ENCODE measurements at places on chromosomes 1 and 21.

DNA sequence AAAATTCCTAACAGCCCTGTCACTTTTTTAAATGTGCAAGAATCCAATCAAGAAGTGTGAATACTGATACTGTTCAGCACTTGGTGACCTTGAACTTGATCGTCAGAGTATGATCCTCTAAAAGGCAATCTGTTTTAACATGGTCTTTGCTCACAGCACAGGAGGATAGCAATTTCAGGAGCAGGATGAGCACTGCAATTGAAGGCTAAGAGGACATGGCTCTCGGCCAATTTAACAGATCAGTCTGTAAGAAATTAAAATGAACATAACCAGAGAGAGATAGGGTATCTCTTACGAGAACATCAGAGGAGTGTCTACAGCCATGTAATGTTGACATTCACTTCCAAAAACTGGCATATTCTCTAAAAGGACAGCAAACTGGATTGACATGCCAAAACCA lies 243.1 kb downstream of the LTN1 start:
- no peak for DNase-seq

DNA sequence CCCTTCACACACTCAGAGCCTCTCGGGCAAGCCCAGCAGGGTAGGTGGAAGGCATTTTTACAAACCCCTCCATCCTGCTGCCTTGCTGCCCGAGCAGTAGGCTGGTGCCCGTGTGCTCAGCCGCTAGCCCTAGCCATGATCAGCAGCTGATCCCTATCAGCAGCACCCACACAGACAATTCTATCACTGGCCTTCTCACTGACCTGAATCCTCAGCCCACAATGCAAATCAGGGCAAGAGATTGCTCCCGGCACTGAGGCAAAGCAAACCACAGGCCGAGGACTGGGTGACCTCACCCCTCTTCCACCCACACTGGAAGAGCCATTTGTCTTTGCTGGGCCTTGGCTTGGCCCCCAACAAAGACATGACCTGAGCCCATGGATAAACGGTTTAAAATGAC lies 895 bp upstream of the PDZK1 start:
- no peak for DNase-seq

DNA sequence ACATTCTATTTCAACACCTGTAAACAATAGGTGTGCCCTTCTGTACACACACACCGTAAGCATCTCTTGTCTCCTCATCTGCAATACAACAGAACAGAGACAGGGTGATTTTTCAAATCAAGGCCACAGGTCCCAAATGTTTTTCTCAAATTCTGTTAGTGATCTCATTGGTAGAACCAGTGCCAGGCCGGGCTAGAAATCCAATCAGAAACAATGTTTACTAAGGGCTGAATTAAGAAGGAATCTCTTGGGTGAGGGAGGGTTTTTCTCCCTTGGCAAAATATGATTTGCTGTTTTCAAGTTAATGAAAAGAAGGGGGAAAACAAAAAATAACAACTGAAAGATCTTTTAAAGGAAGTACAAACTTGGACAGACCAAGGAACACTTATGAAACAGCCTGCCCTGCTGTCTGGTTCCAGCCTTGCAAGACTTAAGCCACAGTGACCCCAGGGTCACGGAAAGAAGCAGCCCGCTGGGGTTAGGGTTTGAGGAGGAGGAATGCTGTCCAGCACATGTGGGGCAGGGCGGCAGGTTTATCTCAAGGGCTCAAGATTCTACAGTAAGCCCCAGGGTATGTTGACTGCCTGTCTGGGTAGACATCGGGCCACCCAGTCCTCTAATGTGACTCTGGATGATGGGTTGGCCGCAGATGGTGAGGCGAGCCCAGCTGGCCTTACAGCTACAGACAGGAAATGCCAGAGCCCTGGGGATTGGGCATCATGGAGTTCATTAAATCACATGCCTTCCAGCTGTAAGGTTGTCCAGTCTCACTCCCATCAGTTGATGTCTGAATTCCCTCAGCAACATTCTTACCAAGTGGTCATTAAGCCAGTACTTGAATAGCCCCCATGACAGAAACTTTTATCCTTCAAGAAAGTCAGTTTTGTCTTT lies 73.3 kb upstream of the SLC44A3 start:
- no peak for DNase-seq

- DNase-seq, result no peak
These were observed 39.5 kb upstream of the NFASC start for GRCh38 chr1:204831186-204831585.

GRCh38 chr1:23868557-23869016 lies 497 bp upstream of the FUCA1 start:
- no peak for DNase-seq
